Retinal pigment epithelial cell (primary cell): ENCODE measurements at places on chromosomes 2 and 18.

DNA sequence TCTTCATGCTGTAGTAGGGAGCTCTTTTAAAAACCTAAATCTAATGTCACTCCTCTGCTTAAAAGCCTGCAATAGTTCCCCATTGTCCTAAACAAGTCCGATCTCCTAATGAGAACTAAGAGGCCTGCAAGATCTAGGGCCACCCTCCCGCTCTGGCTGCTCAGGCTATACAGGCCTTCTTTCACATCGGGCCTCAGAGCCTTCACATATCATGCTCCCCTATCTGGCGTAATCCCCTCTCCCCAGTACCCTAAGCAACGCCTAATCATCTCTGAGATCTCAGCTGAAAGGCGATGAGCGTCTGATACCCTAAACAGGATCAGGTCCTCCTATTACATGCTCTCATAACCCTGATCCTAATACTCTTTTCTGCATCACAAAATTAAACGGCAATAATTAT lies 1.9 kb downstream of the MAP4K3 start:
- no peak for DNase-seq

GRCh38 chr2:234517971-234518370 lies 21.1 kb upstream of the ARL4C start:
- DNase-seq = no peak

DNA sequence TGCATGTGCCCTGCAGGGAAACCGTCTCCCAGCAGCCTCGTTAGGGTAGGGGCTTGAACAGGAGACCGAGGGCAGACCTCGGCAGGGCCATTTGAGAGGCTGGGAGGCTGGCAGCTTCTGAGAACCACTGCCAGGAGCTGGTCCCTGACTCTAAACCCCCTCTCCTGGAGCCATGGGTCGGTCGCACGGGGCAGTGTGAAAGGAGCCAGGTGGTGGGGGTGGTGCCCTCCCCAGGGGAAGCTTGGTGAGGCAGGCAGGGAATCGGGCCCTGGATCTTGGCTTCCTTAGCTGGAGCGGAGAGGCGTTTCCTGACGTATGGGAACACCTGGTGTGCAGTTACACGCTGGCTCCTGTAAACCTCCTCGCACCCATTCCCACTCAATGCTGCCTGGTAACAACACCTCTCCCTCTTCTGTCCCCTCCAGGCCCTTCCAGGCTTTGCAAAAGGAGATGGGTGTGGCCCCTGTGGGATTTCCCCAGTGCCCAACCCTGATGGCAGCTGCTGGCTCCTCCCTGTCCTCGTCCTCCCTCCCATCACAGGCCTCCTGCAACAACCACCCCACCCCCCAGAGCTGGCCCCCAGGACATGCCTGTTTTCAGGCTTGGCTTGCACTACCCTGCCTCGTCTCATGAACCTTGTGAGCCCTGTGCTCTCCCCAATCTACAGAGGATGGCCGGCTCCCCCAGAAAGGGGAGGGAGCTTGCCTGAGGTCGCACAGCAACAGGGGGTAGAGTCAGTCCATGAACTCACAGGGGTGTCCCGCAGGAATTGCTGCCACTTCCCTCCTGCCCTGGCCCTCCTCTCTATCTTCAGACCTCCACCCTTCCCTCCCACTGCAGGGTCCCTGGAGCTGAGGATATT lies 24.4 kb downstream of the ADRA2B start:
- no peak for DNase-seq

GRCh38 chr2:38517284-38517683 lies 85.4 kb downstream of the HNRNPLL start:
- no peak for DNase-seq

GRCh38 chr2:51613-52012 lies 5.3 kb upstream of the FAM110C start:
- DNase-seq = no peak

DNA sequence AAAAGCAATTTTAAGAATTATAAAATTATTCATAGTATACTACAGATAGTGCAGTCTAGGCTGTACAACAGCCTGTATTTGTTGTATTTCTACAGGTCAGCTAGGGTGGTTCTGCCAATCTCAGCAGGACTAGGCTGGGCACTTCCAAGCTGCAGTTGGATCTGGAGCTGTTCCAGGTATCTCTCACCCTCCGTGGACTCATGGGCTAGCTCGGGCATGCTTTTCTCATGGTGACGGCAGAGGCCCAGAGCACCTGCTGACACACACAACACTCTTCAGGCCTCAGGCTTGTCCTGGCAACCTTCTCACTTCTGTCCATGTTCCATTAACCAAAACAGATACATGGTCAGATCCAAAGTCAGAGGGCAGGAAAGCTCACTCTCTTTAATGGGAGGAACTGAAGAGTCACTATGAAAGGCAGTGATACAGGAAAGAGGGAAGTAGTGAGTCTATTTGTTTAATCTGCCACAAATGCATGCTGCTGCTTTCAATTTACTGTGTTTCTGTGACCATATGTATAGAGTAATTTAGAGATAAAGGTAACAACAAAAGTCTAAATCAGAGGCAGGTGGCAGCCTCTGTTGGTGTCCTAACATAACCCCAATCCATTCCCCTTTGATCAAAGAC lies 462.4 kb upstream of the ACVR2A start:
- DNase-seq = no peak

GRCh38 chr2:128433911-128434550 lies 115.4 kb upstream of the HS6ST1 start:
- no peak for DNase-seq
